ENCODE measurements at places on chromosomes 4 and X.

GRCh38 chr4:21046141-21046540 is 345.9 kb downstream of the PACRGL start:
- DNase-seq: no peak

GRCh38 chrX:136647677-136648360 is at the start of gene CD40LG:
TSS of gene CD40LG (plus strand) at chrX:136648158. CDS start at chrX:136648249, 91 bp downstream.
- no peak for DNase-seq

DNA sequence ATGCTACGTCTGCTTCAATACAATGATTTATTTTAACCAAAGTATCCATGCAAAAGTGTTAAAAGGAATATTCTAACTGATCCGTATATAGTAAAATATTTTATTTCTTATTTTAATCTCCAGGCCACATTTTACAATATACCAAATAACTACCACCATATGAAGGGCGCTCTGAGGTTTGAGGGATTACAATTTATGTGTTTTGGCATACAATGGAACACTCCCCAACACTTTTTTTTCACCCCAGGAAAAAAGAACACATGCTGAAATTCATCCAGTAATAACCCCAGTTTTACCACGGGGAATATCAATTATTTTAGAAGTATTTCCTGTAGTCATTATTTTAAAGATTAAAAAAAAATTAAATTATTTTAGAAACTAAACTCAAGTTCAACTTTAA is 65.4 kb downstream of the APBB2 start:
- DNase-seq: no peak

DNA sequence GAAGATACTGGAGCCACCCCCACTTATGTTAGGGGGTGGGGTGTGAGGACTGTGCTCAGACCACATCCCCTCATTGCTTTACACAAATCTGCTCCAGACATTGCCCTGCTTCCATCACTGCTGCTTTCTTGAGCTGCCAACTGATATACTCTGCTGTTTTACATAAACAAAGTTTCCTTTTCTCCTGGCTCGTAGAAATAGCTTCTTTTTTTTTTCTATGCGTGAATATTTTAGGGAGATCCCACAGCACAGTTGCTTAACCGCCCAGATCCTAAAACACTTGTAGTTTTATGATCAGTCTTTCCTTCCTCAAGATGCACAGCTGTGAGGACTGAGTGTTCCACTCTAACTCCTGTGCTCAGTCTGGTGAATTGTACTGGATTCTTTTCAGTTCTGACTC is 768.4 kb downstream of the PCDH18 start:
- no peak for DNase-seq

DNA sequence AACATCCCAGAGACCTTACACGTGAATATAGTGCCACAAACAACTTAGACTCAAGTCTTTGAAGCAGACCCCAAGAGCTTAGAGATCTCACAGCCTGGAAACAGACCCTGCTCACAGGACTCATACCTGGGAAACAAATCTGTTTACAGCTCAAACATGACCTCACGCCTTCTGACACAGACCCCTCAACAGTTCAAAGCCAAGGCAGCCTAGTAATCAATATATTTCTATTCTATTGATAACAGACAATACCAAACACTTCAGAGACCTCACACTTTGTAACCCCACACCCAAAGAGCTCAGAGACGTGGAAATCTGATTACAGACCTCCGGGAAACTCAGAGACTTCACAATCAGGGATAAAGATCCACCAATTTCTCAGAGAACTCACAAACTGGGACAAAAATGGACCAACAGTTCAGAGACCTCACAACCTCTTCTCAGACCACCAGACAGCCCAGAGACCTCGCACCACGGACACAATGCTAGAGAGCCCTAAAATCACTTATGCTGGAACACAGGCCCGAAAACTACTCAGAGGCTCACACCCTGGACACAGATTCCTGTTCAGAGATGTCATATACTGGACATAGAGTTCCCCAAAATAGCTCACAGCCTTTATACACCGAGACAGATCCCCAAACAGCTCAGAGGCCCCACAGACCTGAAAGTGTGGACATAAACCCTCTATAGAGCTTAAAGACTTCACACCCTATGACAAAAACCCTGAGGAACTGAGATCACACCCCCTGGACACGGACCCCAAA is 14.8 kb downstream of the SUV39H1 start:
- DNase-seq: no peak

GRCh38 chr4:66649236-66649635 is 896.1 kb downstream of the CENPC start:
- DNase-seq: no peak

DNA sequence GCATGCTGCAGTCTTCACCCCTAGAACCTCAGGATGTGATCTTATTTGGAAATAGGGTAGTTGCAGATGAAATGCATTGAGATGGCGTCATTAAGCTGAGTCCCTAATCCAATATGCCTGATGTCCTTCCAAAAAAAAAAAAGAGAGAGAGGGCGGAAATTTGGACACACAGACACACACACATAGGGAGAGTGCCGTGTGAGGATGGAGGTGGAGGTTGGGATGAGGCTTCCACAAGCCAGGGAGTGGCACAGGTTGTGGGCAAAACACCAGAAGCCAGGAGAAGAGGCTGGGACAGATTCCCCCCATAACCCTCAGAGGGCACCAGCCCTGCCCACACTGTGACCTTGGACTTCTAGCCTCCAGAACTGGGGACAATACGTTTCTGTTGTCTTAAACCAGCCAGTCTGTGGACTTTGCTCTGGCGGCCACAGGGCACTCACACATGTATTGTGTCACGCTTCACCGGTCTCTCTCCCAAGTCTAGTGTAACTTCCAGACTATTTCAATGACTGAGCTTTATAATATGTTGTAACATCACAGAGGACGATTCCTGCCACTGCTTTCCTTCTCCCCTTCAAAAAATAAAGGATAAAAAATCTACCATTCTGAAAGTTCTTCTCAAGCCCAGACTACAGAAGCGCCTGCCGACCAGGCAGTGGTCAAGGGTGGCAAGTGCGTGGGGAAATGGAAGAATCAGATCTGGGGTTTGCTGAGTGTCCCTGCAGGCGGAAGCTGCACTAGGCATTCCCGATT is 35.8 kb upstream of the MAN2B2 start:
- no peak for DNase-seq

DNA sequence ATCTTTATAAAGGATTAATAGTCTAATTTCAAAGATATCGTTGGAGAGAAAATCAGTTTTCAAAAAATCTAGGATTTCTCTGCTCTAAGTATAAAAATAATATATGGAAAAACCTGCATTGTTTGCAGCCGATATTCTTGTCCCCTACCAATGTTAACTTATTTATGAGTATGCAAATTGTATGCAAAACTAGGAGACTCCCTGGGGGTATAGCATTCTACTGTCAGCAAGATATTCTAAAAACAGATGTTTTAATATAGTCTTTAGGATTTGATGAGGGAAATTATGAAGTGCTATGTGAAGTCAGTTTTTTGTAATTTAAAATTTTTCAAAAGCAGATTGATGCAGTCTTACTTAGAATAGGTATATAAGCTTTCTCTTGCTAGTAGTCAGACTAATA is 40.9 kb downstream of the GK2 start:
- DNase-seq: no peak

- DNase-seq: no peak
Measured at GRCh38 chr4:141388481-141388880, 167.8 kb downstream of the ZNF330 start.

GRCh38 chrX:11558972-11559371 is 106.7 kb downstream of the ARHGAP6 start:
- DNase-seq: no peak

- DNase-seq: no peak
Measured at GRCh38 chr4:78781924-78782323, 5.8 kb downstream of the BMP2K start.

- DNase-seq: no peak
Measured at GRCh38 chr4:147571036-147571770, 46.0 kb upstream of the TMEM184C start.

DNA sequence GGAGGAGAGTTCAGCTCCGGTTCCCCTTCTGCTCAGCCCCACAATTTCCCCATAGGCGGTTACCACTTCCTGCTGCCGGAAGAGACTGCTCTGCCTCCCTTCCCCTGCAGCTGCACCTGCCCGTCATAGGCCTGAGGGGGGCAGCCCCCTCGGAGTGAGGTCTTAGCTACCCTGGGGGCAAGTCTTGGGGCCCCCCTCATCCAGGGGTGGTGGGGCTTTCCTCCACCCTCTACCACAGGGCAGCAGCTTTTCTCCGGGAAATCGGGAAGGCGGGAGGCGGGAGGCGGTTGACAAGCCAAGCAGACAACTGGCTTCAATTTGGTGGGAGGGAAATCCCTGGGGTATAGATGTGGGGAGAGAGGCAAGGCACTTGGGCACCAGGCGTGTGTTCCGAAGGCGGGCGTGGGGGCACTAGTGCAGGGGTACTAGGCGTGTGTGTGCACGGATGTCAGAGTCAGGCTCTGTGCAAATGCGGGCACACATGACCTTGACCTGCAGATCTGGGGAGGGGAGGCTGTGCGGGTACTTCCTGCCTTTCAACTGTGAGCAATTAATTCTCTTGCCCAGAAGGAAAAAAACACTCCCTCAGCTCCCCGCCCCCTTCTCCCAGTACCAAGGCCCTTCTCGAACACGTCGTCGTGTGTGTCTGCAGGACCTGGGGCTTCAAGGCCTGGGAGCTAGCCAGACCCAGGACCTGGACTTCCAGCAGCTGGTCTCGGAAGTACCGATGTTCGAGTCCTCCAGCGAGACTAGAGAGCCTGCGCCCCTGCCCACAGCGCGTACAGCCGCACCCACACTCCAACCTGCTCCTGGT is 1.0 kb upstream of the ARHGAP4 start:
- peak; percentile 36 for DNase-seq

- DNase-seq: no peak
Measured at GRCh38 chr4:182969651-182970279, 52.6 kb upstream of the DCTD start.

DNA sequence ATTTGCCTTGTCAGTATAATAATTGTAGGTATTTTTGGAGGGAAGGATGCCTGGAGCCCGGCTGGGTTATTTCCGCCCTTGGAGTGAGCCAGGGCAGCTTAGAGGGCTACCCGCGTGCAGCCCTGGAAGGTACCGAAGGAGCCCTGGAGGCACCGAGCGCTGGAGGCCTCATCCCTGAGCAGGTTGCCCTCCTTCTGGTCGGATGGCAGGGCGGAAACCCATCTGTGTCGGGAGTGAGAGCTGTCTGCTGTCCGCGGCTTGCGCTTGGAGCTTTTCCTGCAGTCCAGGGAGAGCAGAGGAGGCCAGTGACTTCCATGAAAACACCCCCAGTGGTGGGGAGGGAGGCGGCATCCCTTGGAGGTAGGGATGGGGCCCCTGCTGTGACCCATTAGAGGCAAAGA is 122.1 kb downstream of the TBL1X start:
- no peak for DNase-seq

GRCh38 chr4:153782581-153782980 is 6.3 kb downstream of the SFRP2 start:
- DNase-seq: no peak

- no peak for DNase-seq
Measured at GRCh38 chr4:86007042-86007441, 352.8 kb downstream of the MAPK10 start.

GRCh38 chrX:31421441-31421840 is 349.6 kb upstream of the FTHL17 start:
- no peak for DNase-seq

DNA sequence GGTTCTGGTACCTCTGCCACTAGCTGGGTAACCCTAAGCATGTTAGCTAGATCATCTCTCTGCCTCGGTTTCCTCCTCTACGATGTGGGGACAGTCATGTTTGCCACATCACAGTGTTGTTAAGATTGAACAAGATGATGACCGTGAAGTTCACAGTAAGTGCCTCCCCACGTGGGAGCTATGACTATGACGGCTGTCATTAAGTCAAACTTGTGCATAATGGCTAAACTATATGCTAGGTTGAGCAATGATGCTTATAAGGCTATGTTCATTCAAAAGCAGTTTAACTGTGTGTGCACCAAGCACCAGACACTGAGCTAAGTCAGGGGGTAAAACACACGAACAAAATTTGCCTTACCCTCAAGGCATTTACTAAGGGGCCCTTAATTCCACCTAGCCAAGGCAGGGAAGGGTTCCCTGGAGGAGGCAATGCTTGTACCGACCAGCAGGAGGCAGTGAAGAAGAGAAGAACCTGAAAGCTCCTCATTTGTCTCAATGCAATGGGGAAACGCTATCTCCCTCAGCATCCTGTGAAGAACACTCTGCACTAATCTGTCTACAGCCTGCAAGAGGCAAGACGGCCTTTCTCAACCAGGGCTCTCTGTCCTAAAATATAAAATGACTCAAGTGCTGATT is 52.9 kb downstream of the MAP7D2 start:
- no peak for DNase-seq

DNA sequence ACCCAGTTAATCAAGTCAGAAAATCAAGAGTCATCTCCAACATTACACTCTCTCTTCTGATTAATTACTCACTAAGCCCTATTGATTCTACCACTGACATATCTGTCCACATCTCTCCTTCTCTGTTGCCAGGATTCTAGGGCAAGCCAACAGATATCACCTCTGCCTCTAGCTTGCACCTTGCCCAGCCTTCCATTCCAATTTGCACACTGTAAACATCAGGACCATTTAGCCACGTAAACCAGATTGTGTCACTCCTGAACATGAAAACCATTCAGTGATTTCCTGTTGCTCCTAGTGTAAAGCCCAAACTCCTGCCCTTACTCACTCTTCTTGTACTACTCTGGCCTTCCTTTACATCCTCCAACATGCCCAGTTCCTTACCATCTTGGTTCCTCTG is 68.0 kb upstream of the PLS3 start:
- no peak for DNase-seq

DNA sequence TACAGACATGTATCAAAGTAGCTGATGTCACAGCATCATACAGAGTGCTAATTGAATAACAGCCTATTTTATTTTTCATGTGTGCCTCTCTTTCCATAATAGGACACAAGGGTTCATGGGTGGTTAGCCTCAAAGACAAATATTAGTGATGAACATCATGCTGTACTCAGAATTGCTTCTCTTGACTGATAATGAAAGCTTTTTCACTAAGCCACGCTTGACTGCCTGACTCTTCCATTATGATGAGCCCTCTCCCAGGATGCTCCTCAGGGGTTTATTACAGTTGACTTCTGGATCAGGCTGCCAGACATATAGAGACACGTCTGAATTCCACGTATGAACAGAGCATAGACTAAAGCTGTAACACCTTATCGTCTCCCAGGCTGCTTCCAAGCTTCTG is 2757.5 kb downstream of the PCDH7 start:
- no peak for DNase-seq

GRCh38 chr4:27412613-27413012 is 552.0 kb downstream of the STIM2 start:
- no peak for DNase-seq
